ENCODE measurements at places on chromosomes 1 and 21. TPM values are rescaled to one million over a fixed set of nuclear protein-coding genes. Genes with fewer than 3 reads are reported as not detected.
A peak's percentile ranks its signal among the peaks of the same experiment; 100 is the strongest.

Gene SLC25A34
- 10.4 TPM for polyA plus RNA-seq

Gene TLCD4
- polyA plus RNA-seq = 2.7 TPM

Gene CDKN2C
- 3.9 TPM for polyA plus RNA-seq

Gene ATP13A2
- 14.6 TPM for polyA plus RNA-seq

Gene WNT9A
- 0.45 TPM for polyA plus RNA-seq

DNA sequence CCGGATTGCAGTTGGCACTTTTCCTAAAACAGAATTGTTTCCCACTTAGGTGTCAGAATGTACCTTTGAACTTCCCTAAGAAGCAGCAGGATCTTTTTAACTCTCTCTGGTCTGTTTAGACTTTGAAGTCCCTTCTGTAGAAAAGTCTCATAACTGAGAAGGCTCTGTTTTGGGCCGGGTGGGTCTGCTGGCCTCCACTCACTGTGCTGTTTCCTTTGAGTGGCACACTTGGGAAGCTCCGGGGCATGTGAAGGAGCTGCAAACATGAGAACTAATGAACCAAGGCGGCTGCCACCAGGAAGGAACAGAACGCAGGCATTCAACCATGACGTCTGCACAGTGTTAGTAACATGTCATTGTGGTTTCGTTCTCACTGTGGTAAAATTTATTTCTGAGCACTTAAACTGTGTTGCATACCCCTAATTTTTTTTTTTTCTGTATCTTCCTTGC, 19.5 kb upstream of the NCMAP start:
- no peaks in the 10 kb centered on the region for H3K36me3 ChIP-seq
- peak overlapping the region; percentile 73 for H3K27ac ChIP-seq
- DNase-seq = peak; percentile 52
- no peaks in the 10 kb centered on the region for H3K4me1 ChIP-seq
- no peaks in the 10 kb centered on the region for H3K27me3 ChIP-seq
- H3K4me3 ChIP-seq = no peak overlapping the region
